Hematopoietic multipotent progenitor cell treated with erythropoietin and hydrocortisone succinate and interleukin-3 and kit ligand, for 17 days (in vitro differentiated cells): ENCODE measurements at places on chromosomes 7 and 10.

GRCh38 chr7:10998996-10999757 lies 25.5 kb downstream of the PHF14 start:
- no peak for DNase-seq

- no peak for DNase-seq
Observed at GRCh38 chr7:145104400-145104799, 268.5 kb upstream of the TPK1 start.

- no peak for DNase-seq
Observed at GRCh38 chr7:138245682-138246081, 169.4 kb downstream of the AKR1D1 start.

- DNase-seq, result no peak
Observed at GRCh38 chr10:14555807-14556206, 218.9 kb downstream of the FAM107B start.

- DNase-seq, result no peak
Observed at GRCh38 chr10:98295907-98296306, 27.9 kb upstream of the LOXL4 start.

- no peak for DNase-seq
Observed at GRCh38 chr10:72416661-72417060, 61.9 kb upstream of the DNAJB12 start.

- DNase-seq, result no peak
Observed at GRCh38 chr7:79244482-79244881, 209.0 kb downstream of the MAGI2 start.

DNA sequence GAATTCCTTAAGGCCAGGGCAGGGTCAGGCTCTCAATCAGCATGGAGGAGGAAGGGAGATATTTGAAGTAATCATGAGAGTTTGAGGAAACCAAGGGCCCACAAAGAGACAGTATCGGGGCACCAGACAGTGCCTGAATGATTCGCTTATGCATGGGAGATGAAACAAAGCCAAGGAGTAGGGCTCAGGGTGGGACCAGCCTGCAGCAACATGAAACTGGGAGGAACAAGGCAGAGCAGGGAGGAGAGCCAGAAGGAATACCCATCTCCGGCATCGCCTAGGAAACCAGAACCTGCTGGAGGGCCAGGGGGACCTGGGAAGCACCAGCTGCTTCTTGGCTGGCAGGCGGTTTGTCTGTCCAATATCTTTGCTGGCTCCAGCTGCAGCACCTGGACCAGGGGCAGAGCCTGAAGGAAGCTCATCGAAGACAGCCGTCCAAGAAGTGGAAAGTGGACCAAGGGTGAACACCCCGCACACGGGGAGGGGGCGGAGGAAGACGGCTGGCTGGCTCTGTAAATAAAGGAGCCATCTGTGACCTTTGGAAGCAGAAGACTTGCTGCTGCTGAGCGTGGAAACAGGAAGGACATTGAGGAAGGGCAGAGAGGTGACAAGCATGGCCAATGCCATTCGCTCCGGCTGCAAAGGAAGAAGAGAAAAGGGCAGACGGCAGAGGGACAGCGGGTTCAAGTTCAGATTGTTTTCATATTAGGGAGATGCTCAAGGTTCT lies 34.4 kb upstream of the ECHDC3 start:
- no peak for DNase-seq

- DNase-seq, result peak; percentile 60
Observed at GRCh38 chr10:5976512-5977470, 552 bp downstream of the IL15RA start.

- no peak for DNase-seq
Observed at GRCh38 chr7:29770371-29770770, 35.9 kb upstream of the WIPF3 start.

DNA sequence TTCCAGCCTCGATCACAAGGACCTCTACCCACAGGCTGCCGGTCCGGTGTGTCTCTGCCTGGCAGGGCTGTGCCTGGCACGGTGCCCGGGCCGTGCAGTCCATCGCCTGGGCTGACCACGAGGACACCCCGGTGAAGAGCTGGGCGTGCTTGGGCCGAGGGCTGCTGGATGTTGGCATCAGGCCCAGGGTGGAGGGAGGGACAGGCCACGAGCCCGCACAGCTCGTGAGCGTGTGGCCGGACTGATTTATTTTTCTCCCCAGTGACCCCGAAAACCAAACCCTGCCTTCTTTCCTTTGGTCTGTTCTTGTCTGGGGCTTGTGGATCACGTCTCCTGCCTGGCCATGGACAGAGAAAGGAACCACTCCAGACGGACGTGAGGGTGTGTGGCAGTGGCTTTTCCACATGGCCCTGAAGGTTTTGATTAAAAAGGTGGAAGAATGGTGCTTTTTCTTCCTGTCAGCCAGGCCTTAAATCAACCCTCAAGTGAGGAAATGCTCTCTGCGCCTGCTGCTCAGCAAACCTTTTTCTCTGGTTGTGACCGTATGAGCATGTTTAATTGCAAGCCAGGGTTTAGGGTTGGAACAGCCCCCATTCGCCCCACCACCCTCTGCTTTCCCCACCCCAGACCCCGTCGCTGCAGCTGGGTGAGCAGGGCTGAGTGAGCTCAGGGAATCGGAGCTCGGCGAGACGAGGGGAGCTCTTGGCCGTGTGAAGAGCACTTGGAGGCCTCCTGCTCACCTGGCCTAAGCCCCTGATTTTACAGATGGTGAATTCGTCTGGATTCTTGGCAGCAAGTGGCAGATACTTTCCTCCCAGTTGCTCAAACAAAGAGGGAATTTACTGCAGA lies 130.1 kb downstream of the RGS10 start:
- no peak for DNase-seq

- no peak for DNase-seq
Observed at GRCh38 chr7:41828911-41829310, 126.0 kb upstream of the INHBA start.

DNA sequence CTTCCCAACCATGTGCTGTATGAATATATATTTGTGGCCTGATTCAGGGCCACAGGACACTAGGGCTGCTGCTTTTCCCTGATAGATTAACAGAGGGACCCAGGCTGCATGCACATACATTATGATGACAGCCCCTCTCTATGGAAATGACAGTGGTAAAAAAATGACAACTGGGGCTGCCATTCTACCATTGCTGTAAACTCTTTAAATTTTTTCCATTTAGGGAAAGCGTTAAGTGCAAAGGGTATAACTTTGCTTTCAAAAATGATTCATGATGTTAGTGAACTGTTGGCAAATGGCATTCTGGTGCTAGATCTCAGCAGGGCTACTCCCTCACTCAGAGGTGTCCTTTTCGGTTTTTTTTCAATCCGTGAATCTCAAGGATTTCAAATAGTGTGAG lies 4.2 kb downstream of the CTBP2 start:
- DNase-seq, result no peak

DNA sequence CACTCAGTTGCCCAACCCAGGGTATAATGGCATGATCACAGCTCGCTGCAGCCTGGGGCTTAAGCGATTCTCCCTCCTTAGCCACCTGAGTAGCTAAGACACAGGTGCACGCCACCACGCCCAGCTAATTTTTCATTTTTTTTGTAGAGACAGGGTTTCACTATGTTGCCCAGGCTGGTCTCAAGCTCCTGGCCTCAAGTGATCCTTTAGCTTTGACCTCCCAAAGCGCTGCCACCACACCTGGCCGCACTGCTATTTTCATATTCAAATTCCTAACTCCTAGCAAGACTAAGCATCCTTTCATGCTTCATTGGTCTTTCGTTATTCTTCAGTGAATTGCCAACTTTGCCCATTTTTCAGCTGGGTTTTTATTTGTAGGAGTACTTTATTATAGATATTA lies 30.4 kb upstream of the DAGLB start:
- DNase-seq, result no peak

GRCh38 chr7:152663931-152664330 lies 12.0 kb downstream of the XRCC2 start:
- no peak for DNase-seq

DNA sequence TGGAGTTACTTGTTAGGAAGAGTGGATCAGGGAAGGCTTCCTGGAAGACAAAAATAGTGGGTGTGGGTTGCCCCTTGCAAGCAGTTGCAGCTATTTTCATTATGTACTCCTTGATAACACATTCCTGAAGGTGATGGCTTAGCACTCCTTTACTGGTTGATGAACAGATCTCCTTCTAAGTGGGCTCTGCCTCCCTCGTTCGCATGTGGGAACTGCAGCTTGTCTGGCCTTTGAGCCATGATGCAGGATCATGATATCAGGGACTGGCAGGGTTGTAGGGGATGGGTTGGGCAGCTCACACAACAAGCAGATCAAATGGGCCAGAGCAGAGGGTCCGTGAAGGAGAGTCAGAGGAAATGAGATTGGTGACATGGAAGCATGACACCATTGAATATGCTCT lies 28.8 kb upstream of the LRRC4 start:
- no peak for DNase-seq

GRCh38 chr7:151511946-151512345 lies 7.7 kb downstream of the RHEB start:
- no peak for DNase-seq

- DNase-seq, result peak; percentile 93
Observed at GRCh38 chr7:32890010-32890792, 1.4 kb downstream of the KBTBD2 start.

DNA sequence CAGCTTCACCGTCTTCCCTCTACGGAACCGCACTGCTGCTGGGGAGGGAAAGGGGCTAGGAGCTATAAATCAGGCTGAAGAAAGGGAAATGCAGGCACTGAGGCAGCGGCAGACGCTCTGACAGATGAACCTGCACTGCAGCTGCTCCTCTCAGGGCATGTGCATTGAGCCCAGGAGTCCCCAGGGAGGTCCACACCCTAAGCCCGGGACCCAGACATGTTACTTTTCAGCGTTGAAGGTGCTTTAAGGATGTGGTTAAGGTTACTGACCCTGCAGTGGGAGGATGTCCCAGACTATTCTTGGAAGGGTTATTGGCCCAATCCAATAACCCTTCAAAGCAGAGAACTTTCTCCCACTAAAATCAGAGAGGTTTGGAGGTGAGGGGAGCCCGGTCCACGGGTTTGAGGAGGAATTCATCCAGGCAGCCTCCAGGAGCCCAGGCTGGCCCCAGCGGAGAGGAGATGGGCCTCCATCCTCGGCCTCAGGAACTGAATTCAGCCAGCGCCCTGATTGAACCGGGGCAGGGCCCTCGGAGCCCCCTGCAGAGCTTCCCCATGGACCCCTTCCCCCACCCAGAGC lies 75.4 kb downstream of the ADARB2 start:
- DNase-seq, result no peak

GRCh38 chr10:98170249-98171117 lies 36.0 kb downstream of the R3HCC1L start:
- peak; percentile 81 for DNase-seq

DNA sequence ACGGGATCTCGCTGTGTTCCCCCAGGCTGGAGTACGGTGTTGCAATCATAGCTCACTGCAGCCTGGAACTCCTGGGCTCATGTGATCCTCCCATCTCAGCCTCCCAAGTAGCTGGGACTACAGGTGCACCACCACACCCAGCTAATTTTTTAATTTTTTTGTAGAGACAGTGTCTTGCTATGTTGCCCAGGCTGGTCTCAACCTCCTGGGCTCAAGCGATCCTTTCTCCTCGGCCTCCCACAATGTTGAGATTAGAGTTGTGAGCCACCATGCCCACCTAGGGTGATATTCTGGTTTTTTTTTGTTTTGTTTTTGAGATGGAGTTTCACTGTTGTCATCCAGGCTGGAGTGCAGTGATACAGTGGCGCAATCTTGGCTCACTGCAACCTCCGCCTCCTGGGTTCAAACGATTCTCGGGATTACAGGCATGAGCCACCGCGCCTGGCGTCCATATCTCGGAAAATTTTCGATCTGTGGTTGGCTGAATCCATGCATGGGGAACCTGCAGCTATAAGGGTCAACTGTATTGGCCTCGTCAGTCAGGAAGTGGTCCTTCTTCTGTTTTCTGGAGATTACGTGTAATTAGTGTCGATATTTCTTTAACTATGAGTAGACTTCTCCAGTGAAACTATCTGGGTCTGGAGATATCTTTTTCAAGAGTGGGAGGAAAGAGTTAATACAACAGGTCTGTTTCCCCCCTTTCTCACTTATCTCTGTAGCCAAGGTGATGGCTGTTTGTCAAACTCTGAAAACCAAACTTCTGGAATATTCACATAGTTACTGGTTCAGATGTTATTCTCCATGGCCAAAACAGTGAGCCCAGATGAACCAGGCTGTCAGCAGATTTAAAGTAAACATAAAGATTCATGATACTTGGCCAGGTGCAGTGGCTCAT lies 21.0 kb upstream of the FIS1 start:
- DNase-seq, result no peak

- no peak for DNase-seq
Observed at GRCh38 chr7:95213809-95214492, 110.4 kb downstream of the PON1 start.

DNA sequence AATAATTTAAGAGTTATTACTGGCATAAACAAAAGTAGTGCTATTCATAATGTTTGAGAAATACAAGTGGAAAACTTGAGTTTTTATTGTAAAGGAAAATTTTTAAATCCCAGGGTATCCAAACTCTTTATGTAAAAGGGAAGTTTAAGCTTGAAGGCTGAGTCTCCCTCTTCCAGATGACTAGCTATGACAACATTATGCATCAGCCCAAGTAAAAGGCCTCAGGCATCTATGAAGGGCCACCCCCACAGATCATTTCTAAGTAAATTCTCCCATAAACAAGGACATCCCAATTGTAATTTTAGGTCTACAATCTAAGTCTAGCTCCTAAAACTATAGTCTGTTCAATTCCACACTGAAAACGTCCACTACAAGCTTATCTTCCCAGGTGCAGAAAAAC lies 166.2 kb upstream of the STEAP1 start:
- no peak for DNase-seq

- DNase-seq, result no peak
Observed at GRCh38 chr7:155163696-155164095, 93.6 kb downstream of the HTR5A start.
